NCI-H1417 (cell line): ENCODE measurements at places on chromosomes 1 and 21.

- DNase-seq, result no peak
Measured at GRCh38 chr21:29711236-29711635, 228.6 kb downstream of the GRIK1 start.

GRCh38 chr1:242318140-242318539, 206.4 kb downstream of the PLD5 start:
- DNase-seq, result no peak

- DNase-seq, result no peak
Measured at GRCh38 chr21:46498335-46499050, 39.8 kb downstream of the DIP2A start.

DNA sequence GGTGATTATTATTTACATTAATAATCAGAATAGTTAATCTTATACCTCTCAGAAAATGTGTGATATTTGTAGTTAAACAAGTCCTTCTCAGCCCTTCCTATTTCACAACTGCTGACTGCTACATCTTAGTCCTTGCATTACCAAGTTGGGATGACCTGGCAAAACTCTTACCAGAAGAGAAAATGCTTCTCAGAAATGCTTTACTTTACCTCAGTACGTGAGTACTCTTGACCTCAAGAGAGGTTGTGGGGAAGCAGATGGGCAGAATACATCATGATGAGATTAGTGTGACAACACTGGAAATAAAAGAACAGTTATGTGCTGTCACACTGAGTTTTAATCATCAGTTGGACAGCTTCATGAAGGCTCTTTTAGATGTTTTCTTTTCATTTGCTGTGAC, 16.2 kb downstream of the CFAP126 start:
- no peak for DNase-seq

DNA sequence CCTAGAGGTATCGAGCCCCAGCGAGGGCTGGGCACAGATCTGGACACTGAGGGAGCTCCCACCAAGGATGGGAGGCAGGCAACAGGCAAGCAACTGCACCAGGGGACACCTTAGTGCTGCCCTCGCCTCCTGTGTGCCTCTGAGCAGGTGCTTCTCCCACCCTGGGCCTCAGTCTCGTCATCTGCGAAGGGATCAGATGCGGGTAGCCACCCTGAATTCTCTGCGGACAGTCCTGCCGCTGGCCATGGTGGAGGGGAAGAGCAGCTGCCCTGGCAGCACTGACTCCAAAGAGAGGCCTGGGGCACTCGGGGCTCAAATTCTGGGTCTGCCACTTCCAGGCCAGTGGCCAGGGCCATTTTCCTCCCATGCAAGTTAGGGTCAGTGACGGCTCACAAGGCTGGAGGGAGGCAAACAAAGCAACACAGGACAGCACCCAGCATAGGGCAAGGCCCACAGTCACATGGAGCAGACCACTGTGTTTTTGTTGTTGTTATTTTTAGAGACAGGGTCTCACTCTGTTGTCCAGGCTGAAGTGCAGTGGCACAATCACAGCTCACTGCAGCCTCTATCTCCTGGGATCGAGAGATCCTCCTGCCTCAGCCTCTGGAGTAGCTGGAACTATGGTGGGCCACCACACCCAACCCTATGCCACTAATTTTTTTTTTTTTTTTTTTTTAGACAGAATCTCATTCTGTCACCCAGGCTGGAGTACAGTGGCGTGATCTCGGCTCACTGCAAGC, 7.1 kb upstream of the SDC3 start:
- no peak for DNase-seq

- DNase-seq, result no peak
Measured at GRCh38 chr1:87044424-87044823, 130.0 kb downstream of the HS2ST1 start.

DNA sequence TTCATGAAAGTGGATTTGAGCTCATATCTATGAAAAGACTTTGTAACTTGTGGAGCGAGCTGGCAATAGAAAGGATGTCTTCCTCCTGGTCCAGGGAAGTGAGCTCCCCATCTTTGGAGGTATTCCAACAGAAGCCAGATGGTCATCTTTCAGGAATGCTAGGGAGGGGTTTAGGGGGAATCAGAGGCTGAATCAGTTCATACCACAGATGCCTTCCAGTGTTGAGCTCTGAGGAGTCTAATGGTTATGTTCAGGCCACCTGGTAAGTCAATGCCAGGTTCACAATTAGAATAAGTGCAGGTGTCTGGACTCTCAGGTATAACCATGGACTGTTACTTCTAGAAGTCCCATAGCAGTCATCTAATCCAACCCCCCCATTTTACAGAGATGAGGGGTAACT, 119.1 kb downstream of the ACTL8 start:
- DNase-seq, result no peak

GRCh38 chr1:229258031-229258756, 12.7 kb upstream of the RAB4A start:
- peak; percentile 38 for DNase-seq

GRCh38 chr1:33895976-33896375, 32.1 kb downstream of the HMGB4 start:
- DNase-seq, result no peak

DNA sequence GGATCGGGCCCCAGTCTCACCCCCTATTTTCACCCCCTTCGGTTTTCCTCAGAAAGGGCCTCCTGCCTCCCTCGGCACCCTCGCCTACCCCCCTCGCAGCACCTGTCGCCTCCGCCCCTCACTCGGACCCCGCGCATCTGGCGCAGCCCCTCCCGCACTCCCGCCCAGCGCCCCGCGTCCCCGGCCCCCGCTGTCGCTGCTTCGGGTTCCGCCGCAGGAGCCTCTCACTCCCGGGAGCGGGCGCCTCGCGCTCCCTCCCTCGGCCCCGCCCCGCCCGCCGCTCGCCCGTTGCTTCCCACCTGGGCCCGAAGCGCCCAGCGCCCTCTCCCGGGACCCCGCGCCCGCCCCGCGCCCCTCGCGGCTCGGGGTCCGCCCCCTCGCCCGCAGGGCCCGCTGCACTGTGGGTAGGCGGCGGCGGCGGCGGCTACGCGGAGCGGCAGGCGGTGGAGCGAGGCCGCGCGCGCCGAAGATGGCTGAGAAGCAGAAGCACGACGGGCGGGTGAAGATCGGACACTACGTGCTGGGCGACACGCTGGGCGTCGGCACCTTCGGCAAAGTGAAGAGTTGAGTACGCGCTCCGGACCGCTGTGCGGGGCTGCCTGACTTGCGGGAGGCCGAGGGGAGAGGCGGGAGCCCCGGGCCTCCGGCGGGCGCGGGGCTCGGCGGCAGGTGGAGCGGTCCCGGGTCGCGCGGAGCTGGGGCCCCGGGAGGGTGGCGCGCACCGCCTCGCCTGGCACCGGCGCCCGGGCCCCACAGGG, at the start of gene PRKAA2:
TSS of gene PRKAA2 (plus strand) at position 396 of the 758 bp plus-strand sequence. CDS start at position 470, 74 bp downstream.
- peak; percentile 62 for DNase-seq
